ENCODE measurements at places on chromosomes 12 and 14.

DNA sequence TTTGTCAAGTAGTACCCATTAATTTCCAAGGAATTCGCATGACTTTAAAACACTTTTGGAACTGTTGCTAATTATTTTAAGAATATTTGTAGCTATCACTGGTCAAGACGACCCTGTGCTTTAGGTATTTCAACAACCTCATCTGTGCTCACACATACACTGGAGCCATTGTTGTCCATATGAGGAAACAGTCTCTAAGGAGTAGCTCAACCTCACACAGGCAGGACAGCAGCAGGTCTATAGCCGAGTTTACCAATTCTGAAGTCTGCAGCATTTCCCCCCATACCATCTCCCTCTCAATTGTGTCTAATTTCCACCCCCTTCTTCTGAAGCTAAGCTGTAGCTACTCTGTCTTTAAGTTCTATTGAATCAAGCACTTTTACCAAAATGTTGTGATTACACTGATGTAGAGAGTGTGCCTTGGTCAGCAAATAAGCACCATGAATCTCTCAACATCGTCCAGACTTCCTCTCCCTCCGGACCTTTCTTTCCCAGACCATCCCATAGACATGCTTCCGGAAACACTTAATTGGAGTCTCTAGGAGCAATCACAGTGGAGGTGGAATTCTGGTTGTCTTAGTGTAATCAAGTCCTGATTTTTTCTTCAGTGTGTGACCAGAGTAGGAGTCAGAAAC lies 48.5 kb upstream of the NUAK1 start:
- no peak for DNase-seq

DNA sequence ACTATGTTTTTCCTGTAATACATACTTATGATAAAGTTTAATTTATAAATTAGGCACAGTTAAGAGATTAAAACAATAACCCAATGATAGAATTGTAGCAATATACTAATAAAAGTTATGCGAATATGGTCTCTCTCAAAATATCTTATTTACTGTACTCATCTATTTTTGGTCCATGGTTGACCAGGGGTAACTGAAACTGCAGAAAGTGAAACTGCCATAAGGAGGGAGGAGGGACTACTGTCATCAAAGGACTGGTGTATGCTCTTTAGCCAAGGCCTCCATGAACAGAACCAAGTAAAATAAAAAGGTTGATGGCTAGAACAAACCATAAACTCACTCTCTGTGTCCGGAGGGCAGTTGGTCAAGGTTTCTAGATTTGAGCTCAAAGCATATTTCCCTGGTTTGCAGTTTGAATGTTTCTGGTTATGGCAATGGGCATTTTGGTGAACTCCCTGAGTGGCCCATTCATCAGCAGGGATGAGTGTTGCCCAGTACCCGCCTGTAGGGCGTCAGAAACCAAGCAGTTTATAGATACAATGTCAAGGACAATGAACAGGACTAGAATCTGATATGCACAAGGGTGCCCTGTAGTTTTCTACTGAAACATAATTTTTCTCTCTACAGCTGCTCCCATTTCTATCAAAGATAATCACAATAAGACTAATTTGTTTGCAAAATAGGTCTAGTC lies 19.8 kb downstream of the LEMD3 start:
- DNase-seq, result no peak

DNA sequence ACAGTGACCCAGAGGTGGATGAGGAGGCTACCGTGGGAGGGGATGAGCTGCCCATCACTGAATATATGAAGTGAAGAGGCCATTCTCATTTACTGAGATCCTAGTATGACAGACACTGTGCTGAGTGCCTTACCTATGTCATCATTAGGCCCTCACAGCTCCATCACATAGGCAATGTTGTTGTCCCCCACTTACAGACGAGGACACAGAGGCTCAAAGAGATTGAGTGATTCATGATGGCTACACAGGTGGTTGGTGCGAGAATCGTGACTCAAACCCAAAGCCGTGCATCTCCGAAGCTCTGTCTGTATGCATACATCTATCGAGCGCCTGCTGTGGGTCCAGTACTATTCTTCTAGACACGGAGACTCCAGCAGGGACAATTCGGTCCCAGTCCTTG lies 5.9 kb upstream of the CCDC197 start:
- DNase-seq, result no peak

GRCh38 chr12:131314524-131315090 lies 360.9 kb downstream of the ADGRD1 start:
- no peak for DNase-seq

GRCh38 chr12:89352242-89352491 lies 134 bp downstream of the DUSP6 start:
- DNase-seq, result no peak

DNA sequence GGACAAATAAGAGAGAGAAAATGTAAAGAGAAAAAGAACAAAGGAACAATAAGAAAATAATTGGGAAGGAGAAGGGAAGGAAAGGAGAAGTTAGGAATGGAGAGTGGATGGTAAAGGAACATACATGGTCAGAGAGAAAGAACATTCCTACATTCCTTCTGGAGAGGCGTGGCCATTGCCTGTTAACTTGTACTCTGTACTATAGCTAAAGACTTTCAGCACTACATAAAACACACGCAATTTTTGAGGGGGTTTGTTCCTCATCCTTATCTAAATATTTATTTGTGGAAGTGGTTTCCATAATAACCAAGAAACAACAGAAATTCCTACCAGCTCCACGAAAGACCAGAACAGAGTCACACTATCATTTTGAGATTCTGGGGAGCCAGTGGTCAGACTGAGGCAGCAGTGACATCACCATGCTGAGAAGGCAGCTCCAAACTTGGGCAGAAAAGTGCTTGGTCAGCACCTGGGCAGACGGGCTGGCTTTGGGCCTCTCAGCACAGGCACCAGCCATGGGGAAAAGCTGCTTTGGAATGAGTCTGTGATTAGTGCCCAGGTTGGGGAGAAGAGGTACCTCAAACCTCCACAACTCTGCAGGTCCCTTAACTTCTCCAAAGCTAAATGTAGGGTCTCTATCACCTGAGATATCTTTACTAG lies 125.9 kb upstream of the NTF3 start:
- DNase-seq, result no peak

GRCh38 chr12:69410571-69410970 lies 51.0 kb downstream of the YEATS4 start:
- DNase-seq, result no peak

DNA sequence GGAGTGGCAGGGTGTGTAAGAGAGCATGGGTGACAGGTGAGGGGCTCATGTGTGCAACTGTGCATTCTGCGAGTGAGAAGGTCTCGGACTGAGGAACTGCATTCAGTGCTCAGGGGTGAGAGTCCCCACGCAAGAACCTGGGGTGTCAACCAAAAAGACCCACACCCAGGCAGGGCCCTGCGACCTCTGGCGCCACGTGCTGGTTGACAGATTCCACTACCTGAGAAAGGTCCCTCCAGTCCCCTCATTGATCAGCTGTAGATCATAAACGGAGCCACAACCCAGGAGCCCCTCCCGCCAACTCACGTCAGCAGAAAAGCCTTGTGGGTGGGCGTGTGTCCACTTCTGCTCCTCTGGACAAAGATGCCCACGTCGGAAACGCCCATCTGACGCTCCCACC lies 98.7 kb downstream of the ASCL4 start:
- DNase-seq, result no peak

DNA sequence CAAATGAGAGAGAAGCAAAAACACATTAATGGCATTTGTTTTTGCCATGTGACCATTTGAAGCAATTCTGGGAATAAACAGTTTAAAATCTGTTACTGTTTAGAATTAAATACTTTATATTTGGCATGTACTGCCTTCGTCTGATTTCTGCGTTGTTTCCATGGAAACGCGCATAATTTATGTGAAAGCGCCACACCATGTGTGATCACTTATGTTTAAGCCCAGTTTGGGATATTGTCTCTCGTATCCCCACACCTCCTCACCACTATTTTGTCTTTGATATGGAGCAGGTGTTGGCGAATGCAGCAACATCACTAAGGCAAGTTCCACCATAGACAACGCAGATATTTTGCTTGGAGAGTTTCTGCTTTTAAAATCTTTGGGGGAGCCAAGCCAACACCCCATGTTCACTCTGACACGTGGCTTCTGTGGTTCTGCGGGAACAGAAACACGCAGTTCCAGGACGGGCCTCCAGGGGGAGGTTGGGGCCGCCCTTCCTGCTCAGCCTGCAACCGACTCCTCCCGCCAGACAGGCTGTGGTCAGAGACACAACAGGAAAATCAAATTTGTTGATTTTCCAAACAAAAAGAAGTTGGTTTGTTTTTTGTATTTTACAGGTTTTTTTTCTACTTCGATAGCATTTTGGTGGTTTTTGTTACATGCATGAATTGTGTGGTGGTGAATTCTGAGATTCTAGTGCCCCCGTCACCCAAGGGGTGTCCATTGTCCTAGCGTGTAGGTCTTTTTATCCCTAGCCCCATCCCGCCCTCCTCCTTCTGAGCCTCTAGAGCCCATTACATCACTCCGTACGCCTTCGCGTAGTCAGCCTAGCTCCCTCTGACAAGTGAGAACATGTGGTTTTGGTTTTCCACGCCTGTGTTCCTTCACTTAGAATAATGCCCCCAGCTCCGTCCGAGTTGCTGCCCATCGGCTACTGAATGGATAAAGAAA lies 101.9 kb upstream of the SFSWAP start:
- peak; percentile 45 for DNase-seq

DNA sequence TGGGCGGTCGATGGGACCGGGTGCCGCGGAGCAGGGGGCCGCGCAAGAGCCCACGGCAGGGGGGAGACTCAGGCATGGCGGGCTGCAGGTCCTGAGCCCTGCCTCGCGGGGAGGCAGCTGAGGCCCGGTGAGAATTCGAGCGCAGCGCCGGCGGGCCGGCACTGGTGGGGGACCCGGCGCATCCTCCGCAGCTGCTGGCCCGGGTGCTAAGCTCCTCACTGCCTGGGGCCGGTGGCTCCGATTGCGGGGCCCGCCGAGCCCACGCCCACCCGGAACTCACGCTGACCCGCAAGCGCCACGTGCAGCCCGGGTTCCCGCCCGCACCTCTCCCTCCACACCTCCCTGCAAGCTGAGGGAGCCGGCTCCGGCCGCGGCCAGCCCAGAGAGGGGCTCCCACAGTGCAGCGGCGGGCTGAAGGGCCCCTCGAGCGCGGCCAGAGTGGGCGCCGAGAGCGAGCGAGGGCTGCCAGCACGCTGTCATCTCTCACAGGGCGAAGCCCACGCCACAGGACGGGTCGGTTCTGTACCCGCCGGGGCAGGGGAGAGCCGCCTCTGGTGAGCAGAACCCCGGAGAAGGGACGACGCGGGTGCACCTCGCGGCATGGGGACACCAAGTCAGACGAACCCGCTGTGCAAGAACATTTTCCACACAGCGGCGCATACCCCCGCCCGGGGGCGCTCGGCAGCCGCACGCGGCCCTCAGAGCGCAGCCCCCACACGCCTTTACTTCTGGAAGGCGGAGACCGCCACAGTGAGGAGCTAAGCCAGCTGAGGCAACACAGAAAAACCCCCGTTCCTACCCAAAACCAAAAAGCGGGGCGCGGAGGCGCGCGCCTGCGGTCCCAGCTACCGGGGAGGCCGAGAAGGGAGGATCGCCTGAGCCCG lies 1.2 kb upstream of the SIVA1 start:
- DNase-seq, result no peak

GRCh38 chr14:54440037-54440436 lies 1.1 kb downstream of the CNIH1 start:
- DNase-seq, result no peak

DNA sequence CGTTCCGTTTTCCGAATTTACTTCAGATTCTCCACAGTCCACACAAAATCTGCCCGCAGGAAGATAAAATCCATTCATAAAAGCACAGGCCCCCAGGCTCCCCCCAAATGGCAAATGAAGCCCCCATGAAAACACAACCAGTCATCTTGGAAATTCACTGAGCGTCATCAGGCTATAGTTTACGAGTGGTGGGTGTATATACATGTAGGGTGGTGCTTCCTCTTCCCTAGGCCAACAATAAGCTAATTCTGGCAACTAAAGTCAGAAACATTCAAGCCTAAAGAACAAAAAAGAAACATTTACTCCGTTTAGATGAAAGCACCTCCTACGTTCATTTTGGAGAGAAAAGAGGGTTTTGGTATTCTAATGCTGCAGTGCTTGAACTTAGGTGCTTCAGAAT lies 5.8 kb downstream of the GPR68 start:
- no peak for DNase-seq

- no peak for DNase-seq
Observed at GRCh38 chr12:71036526-71036925, 116.0 kb upstream of the PTPRR start.

GRCh38 chr12:132413931-132414588 lies 75.9 kb upstream of the FBRSL1 start:
- no peak for DNase-seq

- no peak for DNase-seq
Observed at GRCh38 chr14:84882830-84883229, 647.1 kb upstream of the FLRT2 start.

DNA sequence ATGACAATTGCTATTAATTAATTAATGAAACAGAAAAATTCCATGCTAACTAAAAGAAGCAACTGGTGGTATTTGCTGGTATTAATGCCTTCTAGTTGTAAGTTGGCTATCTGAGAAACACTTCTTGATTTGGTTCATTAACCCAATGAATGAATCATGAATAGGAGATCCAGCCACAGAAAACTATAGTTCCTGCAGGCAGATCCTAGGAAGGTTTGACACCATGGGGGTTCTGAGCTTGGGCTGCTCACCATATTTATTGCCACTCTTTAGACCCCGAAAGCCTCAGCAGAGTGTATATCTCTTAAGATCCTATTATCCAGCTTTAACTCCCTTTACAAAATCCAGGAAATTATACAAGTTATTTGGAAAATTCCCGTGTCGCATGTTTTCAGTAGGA lies 81.4 kb upstream of the REP15 start:
- no peak for DNase-seq

DNA sequence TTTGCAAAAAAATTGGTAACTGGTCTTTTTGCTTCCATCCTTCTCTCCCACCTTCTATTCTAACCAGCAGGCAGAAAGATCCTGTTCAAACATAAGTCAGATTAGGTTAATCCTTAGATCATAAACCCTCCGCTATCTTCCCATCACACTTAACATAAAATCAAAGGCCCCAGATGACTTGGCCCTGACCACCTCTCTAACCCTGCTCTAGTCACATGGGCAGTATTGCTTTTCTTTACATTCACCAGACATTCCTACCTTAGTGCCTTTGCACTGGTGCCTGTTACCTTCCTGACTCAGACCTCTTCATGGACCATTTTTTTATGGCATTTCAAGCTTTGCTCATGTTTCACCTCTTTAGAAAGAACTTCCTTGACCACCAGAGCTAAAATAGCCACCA lies 83.5 kb downstream of the NTF3 start:
- no peak for DNase-seq

DNA sequence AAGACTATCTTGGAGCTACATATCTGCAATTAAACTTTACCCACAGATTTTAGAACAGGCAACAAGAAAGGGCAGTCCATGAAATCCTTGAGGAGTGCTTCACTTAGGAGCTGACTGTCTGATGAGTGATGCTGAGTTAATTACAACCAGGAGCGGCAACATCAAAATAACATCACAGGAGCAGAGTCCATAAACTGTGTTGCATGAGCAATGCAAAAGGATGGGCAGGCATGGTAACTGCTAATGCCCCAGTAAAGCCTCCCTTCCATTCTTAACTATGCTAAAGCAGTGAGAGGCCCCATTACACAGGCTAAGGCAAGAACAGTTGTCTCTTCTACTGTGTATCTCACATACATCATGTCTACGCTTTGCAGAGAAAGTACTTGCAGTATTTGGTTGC lies 156.6 kb downstream of the PAX9 start:
- DNase-seq, result no peak

- DNase-seq, result no peak
Observed at GRCh38 chr12:7441216-7441615, 2.7 kb downstream of the CD163L1 start.

Measured in stimulated activated CD4-positive, alpha-beta T cell treated with anti-CD3 and anti-CD28 coated beads, Interleukin-4, amount 100 ng/mL, for 4 hours (primary cell).